GM23338 (cell line): ENCODE measurements at places on chromosomes 12 and 14. TPM values are rescaled to one million over a fixed set of nuclear protein-coding genes. Genes with fewer than 3 reads are reported as not detected.
A peak's percentile ranks its signal among the peaks of the same experiment; 100 is the strongest.

GALNT9 gene
- total RNA-seq: 2.5 TPM in 2 replicates

RPS6KL1 gene
- 6.5 and 11.6 TPM in 2 replicates for total RNA-seq

DCN gene
- total RNA-seq: not detected in 2 replicates

GRCh38 chr12:80269803-80270552 is 170.6 kb downstream of the OTOGL start:
- H3K4me1 ChIP-seq: no peaks in the 10 kb centered on the region
- H3K27me3 ChIP-seq: no peaks in the 10 kb centered on the region
- peak; percentile 72 for DNase-seq
- H3K36me3 ChIP-seq: no peaks in the 10 kb centered on the region

GRCh38 chr12:113867258-113867657 is 98.9 kb downstream of the RBM19 start:
- no peaks in the 10 kb centered on the region for H3K27me3 ChIP-seq
- no peaks in the 10 kb centered on the region; the same call in 1 of the 2 replicates for H3K36me3 ChIP-seq
- H3K27ac ChIP-seq: no peak overlapping the region
- H3K4me3 ChIP-seq: no peak overlapping the region
- peak; percentile 68 for DNase-seq

DNA sequence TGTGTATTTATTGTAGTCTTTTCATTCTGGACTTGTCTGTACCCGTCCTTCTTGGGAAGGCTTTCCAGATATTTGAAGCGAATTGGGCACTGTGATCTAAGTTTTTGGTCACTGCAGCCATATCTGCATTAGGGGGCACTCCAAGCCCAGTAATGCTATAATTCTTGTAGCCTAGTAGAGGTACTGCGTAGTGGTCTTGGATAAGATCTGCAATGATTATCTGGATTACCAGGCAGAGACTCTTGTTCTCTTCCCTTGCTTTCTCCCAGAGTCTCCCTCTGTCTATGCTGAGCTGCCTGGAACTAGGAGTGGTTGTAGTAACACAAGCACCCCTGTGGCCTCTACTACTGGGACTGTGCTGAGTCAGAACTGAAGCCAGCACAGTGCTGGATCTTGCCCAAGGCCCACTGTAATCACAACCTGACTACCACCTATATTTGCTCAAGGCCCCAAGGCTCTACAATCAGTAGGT is 30.0 kb downstream of the SLC38A2 start:
- H3K27ac ChIP-seq: no peak overlapping the region
- no peaks in the 10 kb centered on the region for H3K36me3 ChIP-seq
- peak; percentile 76 for DNase-seq
- H3K27me3 ChIP-seq: no peaks in the 10 kb centered on the region
- no peaks in the 10 kb centered on the region for H3K4me1 ChIP-seq

- H3K36me3 ChIP-seq: no peaks in the 10 kb centered on the region
- no peak overlapping the region for H3K4me3 ChIP-seq
- no peak overlapping the region for H3K27ac ChIP-seq
- H3K27me3 ChIP-seq: no peaks in the 10 kb centered on the region
- H3K4me1 ChIP-seq: peaks cover 27% of the 10 kb centered on the region; the same call in 1 of the 2 replicates
- DNase-seq: no peak
Observed at GRCh38 chr12:29638528-29638927, 141.0 kb upstream of the OVCH1 start.

YBX3 gene
- 179 and 182 TPM in 2 replicates for total RNA-seq

DNA sequence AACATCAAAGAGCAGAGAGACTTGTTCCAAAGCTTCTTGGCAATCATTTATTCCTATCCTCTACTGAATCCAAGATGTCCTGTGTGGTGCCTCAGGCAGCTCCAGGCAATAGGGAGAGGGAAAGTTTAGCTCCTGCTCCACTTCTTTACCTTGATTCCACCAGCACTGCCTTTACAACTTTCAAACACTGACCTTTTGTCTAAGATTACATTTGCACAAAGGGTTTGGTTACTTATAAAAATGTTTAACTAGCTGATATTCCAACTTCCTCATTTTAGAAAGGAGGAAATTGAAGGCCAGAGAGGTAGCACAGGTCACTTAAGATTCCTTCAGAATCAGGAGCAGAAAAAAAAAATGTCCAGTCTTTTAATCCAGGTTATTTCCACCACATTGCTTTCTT is 192.7 kb downstream of the BTG1 start:
- H3K4me1 ChIP-seq: no peaks in the 10 kb centered on the region
- H3K36me3 ChIP-seq: no peaks in the 10 kb centered on the region
- no peak overlapping the region for H3K27ac ChIP-seq
- DNase-seq: no peak
- H3K27me3 ChIP-seq: no peaks in the 10 kb centered on the region
- no peak overlapping the region for H3K4me3 ChIP-seq

OR6C2 gene
- not detected in 2 replicates for total RNA-seq

PRIMA1 gene
- total RNA-seq: 3.3 and 3.5 TPM in 2 replicates

CLEC4E gene
- not detected in 2 replicates for total RNA-seq

KRT74 gene
- not detected in 2 replicates for total RNA-seq

- no peaks in the 10 kb centered on the region for H3K27me3 ChIP-seq
- no peaks in the 10 kb centered on the region for H3K4me1 ChIP-seq
- DNase-seq: peak; percentile 7
- H3K36me3 ChIP-seq: no peaks in the 10 kb centered on the region
- H3K4me3 ChIP-seq: no peak overlapping the region
Observed at GRCh38 chr12:82034769-82035168, 275.6 kb upstream of the PPFIA2 start.

DNA sequence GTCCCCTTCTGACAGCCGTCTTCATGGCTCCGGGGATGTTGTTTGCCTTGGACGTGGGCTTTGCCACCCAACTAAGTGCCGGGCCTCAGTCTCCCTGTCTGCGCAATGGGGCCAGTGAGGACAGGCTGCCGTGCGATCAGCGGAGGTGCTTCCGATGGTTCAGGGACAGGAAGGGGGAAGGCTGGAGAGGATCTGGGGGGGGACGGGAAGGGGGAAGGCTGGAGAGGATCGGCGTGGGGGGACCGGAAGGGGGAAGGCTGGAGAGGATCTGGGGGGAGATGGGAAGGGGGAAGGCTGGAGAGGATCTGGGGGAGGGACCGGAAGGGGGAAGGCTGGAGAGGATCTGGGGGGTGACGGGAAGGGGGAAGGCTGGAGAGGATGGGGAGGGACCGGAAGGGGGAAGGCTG is 3.4 kb downstream of the MMP17 start:
- peaks cover 29% of the 10 kb centered on the region for H3K27me3 ChIP-seq
- no peak overlapping the region for H3K27ac ChIP-seq
- H3K4me3 ChIP-seq: peak overlapping the region; percentile 73; the same call in 1 of the 2 replicates
- H3K36me3 ChIP-seq: no peaks in the 10 kb centered on the region
- no peak for DNase-seq

CLEC7A gene
- not detected in 2 replicates for total RNA-seq

- DNase-seq: no peak
- no peaks in the 10 kb centered on the region for H3K27me3 ChIP-seq
- H3K4me1 ChIP-seq: peaks cover 21% of the 10 kb centered on the region
Observed at GRCh38 chr14:54350203-54350602, 46.6 kb upstream of the CDKN3 start.

FGF23 gene
- total RNA-seq: 0.23 and 0.56 TPM in 2 replicates

- H3K4me3 ChIP-seq: no peak overlapping the region
- peaks cover 3% of the 10 kb centered on the region; the same call in 1 of the 2 replicates for H3K36me3 ChIP-seq
- H3K27ac ChIP-seq: no peak overlapping the region
- no peaks in the 10 kb centered on the region for H3K27me3 ChIP-seq
Observed at GRCh38 chr12:124406043-124406442, 111.2 kb downstream of the RFLNA start.

DNA sequence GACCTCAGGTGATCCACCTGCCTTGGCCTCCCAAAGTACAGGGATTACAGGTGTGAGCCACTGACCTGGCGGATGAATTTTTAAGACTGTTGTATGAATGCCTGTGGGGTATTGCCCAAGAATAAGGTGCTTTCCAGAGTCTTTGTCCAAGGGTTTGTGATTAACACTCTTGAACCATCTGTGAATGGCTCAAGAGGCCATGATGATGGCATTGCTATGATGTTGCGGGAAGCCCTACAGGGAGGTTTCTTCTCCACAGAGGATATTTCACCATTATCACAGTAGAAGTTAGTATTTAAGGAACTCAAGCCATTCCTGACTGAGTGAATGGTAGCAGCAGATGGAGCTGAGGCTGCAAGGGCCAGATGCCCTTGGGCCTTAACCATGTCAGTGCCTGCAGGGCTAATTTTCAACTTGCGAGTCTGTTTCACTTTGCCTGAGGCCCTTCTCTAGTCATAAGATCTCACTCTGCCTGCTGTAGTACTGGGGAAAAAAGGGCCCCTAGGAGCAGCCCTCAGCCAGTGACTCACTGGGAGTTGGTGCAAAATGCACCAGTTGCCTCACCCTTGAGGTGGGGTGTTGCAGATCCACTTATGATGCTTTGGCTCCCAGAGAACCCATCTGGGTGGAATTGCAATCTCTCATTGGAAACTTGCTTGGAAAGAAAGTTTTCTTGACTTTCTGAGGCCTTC is 108.6 kb upstream of the FLRT2 start:
- H3K36me3 ChIP-seq: no peaks in the 10 kb centered on the region
- no peak overlapping the region for H3K27ac ChIP-seq
- no peaks in the 10 kb centered on the region for H3K27me3 ChIP-seq
- no peaks in the 10 kb centered on the region for H3K4me1 ChIP-seq

DNA sequence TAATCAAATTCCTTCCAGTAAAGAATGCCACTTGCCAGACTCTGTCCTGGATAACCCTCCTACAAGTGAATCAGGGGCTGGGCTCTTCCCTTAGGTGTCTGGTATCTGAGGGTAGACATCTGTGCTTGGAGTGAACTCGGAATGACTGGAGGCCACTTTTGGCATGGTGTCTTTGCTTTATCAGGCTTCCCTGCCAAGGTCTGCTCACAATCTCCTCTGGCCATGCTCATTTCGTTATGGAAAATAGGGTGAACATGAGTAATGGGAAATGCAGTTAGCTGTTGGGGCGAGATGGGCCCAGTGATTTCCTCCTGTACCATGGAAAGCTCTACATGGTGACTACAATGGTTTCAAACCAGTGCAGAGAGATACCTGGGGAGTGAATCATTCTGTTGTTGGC is 212.9 kb downstream of the NRXN3 start:
- no peaks in the 10 kb centered on the region for H3K36me3 ChIP-seq
- H3K27me3 ChIP-seq: no peaks in the 10 kb centered on the region
- DNase-seq: no peak
- no peaks in the 10 kb centered on the region for H3K4me1 ChIP-seq

LRTM2 gene
- 0.12 TPM in 1 of 2 replicates, not detected in the other for total RNA-seq

DNA sequence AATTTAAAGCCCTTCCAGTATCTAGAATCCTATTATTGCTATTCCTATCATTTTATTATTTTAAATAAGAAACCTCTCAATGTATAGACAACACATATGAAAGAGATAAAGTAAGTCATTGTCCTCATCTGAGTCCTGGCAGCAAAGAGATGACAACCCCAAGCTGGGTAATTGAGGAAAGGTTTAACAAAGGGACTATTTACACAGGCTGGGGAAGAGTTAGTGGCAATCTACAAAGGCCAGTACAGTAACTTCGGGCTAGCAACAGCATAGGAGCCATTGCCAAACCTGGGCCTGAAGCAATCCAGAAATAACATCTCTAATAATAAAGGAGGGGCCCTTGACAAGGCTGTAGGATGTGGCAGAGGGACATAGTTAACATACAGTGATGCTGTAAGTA is 11.2 kb downstream of the PDE6H start:
- H3K4me3 ChIP-seq: no peak overlapping the region
- DNase-seq: no peak
- no peaks in the 10 kb centered on the region for H3K4me1 ChIP-seq
- no peak overlapping the region for H3K27ac ChIP-seq

GRCh38 chr14:66359500-66359899 is 126.7 kb upstream of the CCDC196 start:
- H3K27me3 ChIP-seq: no peaks in the 10 kb centered on the region
- H3K27ac ChIP-seq: no peak overlapping the region
- peaks cover 7% of the 10 kb centered on the region for H3K4me1 ChIP-seq
- H3K4me3 ChIP-seq: no peak overlapping the region
- DNase-seq: peak; percentile 84

- no peak for DNase-seq
- H3K36me3 ChIP-seq: no peaks in the 10 kb centered on the region
- H3K27me3 ChIP-seq: peaks cover 11% of the 10 kb centered on the region
- H3K4me3 ChIP-seq: 0 out of 2 replicates have a peak overlapping the region, but pooled peaks have one; percentile 90
- no peak overlapping the region for H3K27ac ChIP-seq
Observed at GRCh38 chr12:13045816-13046215, 1.6 kb downstream of the FAM234B start.

GRCh38 chr12:55631733-55632132 is 5.0 kb upstream of the OR10P1 start:
- no peak overlapping the region for H3K27ac ChIP-seq
- no peaks in the 10 kb centered on the region for H3K4me1 ChIP-seq

DNA sequence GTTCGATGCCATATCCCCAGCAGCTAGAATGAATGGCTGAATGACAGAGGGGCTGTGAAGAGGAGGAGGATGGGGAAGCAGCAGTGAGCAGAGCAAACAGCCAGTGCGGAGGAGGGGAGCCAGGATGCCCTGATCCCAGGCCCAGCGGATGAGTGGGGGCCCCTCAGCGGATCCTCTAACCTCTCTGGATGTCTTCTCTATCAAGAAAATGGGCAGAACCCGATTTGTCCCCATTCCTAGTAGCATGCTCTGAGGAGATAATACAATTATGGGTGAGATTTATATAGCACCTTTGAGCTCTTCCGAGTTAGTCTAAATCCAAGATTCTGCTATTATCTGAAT is 30.0 kb upstream of the RPLP0 start:
- H3K27ac ChIP-seq: peak overlapping the region; percentile 99
- H3K4me1 ChIP-seq: peaks cover 82% of the 10 kb centered on the region
- no peak for DNase-seq

RASSF8 gene
- 30.6 and 30.8 TPM in 2 replicates for total RNA-seq

DNA sequence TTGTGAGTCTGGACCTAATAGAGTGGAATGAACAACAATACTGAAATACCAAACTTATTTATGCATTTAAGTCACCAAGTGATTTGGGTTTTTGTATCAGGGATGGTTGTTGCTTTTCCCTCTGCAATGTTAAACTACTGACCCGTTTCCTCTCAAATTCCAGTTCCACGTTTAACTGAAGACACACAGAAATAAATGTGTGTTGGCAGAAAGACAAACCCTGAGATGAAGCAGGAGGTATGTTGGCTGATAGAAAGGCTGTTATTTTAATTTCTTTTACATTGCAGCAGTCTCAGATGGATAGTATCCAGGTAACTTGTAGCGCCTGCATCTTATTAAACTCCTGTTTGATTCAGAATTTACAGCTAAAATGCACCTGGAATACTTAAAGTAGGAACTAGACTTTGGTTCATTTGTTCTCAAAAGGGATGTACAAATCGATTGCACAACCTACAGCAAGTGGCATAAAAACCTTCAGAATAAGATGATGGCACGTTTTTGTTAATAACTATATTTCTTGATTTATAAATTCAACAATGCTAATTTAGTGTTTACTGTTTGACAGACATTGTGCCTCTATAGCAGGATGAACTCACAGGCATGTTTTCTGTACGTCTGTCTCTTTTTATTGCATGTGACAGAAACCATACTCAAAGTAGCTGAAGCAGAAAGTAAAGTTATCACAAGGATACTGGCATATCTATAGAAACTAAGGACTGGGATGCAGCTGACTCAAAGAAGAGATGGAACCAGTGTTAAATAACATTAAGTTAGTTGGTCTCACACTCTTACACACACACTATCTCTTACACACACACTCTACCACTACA is 405.7 kb downstream of the ZFP36L1 start:
- peaks cover 3% of the 10 kb centered on the region; the same call in 1 of the 2 replicates for H3K4me1 ChIP-seq
- no peak overlapping the region for H3K4me3 ChIP-seq
- H3K36me3 ChIP-seq: no peaks in the 10 kb centered on the region
- DNase-seq: no peak
- H3K27ac ChIP-seq: no peak overlapping the region
